ENCODE measurements at places on chromosomes 12 and 14.

GRCh38 chr12:117189725-117190209 lies 503 bp downstream of the FBXO21 start:
- DNase-seq: peak; percentile 14

DNA sequence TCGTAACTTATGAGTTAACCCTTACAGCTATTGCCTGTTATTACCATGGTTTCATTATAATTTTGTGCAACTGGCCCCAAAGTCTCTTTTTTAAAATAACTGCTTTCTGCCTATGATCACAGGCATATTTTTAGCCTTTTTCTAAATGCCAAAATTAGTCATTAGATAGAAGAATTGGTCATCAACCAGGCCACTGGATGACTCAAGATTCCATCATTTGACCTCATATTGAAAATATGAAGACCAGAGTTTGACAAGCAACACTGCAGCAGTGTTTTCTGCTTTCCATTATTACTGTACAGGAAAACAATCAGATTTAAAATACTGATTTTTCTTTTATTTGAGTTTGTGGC lies 54.7 kb upstream of the OTOGL start:
- DNase-seq: no peak

- DNase-seq: no peak
These were observed 266.8 kb upstream of the MIS18BP1 start for GRCh38 chr14:45519766-45520165.

DNA sequence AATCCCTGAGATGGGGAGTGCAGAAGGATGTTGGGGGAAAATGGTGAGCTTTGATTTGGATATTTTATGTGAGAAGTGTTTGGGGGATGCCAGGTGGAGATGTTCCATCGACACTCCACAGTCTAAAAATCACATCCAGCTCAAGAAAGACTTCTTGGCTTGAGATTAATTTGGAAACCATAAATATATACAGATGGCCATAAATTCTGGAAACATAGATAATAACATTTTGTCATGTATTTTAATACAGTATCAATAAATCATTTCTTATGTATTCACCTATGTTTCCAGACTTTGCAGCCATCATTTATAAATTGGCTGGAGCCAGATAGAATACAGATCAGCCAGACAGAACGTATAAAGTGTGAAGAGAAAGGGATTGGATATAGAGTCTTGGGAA lies 245.5 kb upstream of the DDHD1 start:
- no peak for DNase-seq

DNA sequence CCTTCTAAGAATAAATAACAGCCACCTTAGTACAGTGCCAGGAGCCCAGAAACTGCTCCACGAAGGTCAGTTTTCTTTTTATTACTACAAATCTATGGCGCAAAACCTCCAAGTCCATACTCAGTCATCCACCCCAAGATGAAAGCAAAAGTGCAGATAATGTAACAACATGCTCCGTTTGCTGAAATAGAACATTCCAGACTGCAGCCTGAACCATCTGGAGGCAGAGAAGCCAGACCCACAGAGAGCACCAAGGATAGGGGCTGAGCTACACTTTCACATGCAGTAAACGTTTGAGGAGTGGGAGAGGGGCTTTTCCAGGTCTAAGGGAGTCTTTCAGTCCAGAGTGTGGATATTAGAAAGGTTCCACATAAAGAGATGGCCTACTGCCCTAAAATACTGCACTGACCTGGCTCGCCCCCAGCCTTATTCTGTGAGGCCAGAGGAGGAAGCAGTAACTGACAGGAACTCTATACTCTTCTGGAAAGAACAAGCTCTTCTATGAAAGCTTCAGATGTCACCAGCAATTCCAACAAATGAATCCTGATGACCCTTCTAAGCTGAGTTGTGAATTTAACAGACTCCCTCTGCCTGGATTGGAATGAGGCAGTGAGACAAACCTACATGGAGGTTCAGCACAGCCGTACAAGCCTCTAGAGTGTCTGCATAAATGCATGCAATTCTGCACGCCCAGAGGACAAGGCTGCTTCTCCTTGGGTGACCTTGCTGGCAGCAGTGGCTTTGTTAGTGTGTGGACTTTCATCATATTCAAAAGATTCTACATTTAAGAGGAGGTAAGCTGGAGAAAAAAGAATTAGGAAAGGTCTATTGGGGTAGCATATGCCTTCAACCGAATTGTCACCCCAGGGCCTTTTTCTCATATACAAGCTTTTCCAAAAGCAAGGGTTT lies 153.9 kb upstream of the EGLN3 start:
- no peak for DNase-seq

- no peak for DNase-seq
These were observed 112.7 kb upstream of the EGLN3 start for GRCh38 chr14:34063470-34064164.

- no peak for DNase-seq
These were observed 234.7 kb downstream of the CCDC91 start for GRCh38 chr12:28424965-28425364.

DNA sequence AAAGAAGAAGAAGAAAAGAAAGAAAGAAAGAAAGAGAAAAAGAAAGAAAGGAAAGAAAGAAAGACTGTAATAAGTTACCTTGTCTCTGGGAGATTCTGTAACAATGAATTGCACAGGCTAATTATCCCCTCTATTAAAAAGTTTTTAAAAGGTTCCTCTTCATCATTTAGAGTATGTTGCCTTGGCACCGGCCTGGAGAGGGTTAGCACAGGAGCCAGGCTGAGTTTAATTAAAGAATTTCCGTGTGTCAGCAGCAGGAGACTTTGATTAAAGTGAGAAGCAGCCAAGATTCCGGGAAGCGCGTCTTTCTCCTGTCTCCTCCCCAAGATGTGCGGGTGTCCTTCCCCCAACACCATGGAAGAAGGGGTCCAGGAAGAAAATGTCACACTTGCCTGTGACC lies 92.8 kb upstream of the ETV6 start:
- DNase-seq: no peak

DNA sequence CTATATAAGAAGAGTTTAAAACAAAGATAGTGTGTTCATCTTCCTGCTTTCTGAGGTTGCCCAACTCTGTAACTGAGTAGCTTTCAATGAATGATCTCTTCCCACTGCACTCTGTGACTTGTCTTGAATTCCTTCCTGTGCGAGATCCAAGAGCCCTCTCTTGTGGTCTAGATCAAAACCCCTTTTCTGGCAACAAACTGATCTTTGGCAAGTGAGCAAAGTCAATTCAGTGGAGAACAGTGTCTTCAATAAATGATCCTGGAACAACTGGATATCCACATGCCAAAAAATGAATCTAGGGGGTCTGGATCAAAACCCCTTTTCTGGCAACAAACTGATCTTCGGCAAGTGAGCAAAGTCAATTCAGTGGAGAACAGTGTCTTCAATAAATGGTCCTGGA lies 8.5 kb downstream of the CFAP54 start:
- DNase-seq: no peak

- DNase-seq: no peak
These were observed 47.9 kb downstream of the RPH3A start for GRCh38 chr12:112839386-112839972.

DNA sequence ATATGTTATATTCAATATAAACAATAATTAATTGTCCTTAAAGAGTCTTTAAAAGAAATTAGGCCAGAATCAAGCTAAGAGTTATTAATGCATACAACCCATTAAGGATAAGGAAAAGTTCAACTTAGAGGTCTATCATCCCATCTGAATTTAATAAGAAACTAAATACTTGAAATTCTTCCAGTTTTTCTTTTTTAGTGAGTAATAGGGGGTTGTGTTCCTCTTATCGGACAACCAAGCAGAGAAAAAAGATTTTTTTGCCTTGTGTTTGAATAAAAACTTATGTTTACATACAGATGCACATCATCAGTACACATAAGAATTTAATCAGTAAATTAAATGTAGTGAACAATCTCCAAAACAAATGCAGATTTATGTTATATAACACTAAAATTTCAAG lies 32.5 kb downstream of the PAWR start:
- no peak for DNase-seq

DNA sequence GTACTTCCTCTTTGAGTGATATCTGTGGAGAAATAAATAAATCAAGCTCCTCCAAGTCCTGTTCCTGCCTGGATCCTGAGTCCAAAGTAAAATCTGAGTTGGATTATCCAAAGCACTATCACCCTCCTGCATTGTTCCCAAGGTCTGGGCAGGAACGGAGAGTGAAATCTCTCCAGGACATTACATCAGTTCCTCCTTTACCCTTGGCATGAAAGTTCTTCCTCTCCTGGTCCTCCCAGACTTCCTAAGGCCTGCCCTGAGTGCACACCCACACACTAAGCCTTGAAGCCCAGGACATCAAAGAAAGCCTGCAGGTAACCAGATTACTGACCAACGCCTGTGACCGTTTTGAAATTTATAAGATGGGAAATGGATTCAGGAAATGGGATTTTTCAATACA lies 206.8 kb upstream of the BCL2L14 start:
- no peak for DNase-seq

DNA sequence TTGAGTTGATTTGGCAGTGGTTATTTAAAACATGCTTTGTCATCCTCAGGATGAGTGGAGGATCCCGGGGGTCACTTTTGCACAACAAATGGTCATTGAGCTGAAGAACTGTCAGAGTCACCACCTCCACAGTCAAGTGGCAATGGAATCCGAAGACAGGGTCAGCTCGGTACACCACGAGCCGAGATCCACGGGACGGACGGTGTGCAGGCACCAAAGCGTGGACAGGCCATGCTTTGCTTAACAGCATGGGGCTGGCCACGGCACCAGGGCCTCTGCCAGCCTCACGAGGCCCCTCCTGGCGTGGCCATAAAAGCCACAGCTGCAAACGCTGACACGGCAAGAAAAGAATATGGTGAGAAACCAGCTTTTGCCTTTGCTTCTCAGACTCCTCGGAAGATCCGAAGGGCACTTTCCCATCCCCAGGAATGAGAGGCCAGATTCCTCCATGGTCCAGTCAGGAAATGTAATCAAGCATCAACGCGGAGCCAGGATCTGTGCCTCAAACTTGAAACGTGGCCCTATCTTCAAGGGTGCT lies 152.2 kb upstream of the DIO3 start:
- DNase-seq: no peak

GRCh38 chr14:61098721-61099120 lies 117.7 kb downstream of the SLC38A6 start:
- DNase-seq: no peak

DNA sequence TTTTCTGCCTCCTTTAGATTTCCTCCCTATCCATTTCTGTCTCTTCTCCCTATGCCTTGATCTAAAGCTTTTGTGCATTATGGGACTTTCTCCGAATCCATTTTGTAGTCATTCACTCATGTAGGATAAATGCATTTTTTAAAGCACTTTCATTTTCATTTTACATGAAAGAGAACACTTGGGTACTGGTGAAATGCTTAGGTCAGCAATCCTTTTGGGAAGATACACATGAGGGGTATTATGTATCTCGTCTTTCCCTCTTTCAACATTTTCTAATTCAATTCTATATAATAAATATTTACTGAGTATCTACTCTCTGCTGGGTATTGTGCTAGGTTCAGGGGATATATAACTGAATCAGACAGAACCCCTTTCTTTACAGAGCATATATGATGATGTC lies 577.6 kb downstream of the NRXN3 start:
- no peak for DNase-seq

DNA sequence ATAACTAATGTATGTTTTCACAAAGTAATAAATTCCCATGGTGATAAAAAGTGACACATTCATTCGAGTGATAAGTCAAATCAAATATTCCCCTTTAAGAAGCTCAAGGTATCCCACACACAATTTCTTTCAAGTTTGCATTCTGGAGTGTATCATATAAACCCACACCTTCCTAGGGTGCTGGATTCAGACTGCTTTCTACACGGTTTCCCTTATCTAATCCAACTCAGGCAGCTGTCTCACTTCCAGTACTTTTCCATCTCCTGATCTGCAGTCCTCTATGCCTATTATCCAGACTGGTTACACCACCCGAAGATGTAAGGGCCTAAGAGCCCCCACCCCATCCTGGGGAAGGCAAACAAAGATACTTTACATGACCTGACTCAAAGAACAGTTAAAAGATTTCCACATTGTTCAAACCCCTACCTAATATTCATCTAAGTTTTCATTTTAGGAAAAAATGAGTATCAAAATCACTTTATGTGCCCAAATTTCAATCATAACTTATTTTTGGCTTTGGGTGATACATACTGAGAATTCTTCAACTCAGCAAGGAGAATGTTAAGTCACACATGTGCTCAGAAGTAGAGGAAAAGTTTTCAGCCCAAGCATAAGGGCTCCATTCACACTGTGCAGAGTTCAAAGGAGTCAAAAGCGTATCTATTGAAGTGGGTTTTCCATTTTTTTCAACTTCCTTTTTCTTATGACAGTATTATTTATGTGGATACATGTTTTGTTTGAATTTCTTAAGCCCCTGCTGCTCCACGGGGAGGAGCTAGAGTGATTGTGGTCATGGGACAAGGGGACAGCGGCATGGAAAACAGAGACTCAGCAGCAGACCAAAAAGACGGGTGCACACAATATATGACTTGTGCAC lies 41.8 kb downstream of the CORO1C start:
- DNase-seq: no peak

DNA sequence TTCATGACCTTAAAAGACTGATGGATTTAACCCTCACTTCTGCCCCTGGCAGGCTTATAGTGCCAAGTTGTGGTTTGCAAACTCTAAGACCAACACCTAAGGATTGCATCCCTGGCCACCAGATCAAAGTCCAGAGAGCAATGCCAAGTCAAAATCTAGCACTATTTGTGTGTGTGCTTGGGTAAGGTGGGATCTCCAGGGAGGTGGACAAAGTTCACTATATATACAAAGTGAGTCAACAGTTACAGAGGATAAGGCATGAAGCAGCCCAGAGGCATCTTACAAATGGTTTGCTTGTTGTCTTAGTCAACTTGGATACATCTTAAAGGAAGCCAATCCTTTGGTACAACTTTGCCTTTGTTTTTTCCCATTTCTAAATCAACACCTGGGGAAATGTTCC lies 137.3 kb downstream of the MSRB3 start:
- no peak for DNase-seq

GRCh38 chr12:65534238-65534841 lies 255.9 kb downstream of the MSRB3 start:
- no peak for DNase-seq

DNA sequence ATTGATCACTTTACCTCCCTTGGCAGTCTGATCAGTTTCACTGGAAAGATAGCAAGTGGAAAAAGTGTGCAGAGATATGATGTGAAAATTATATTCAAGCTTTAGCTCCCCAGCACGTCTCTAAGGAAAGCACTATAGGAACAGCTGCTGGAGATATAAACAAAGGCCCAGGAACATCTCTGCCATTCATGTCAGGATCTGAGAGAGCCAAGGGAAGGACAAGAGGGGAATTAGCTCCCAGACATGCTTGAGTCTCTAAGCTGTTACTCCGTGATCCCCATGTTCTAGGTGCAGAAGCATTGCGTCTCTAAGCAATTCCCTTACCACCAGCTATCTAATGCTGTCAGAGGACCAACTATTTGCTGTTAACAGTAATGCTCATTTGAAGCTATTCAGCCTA lies 700.2 kb downstream of the DIO2 start:
- no peak for DNase-seq

- DNase-seq: no peak
These were observed 1683.8 kb upstream of the SEL1L start for GRCh38 chr14:83217492-83217891.

- DNase-seq: no peak
These were observed 107.6 kb downstream of the GTF2A1 start for GRCh38 chr14:81113176-81113575.
